CD4-positive, alpha-beta T cell treated with Interleukin-2 at 100 ng/mL for 4 hours (primary cell): ENCODE measurements at places on chromosomes 4 and X.

GRCh38 chr4:153204728-153205648 is 745 bp downstream of the TRIM2 start:
- DNase-seq, result peak; percentile 48

DNA sequence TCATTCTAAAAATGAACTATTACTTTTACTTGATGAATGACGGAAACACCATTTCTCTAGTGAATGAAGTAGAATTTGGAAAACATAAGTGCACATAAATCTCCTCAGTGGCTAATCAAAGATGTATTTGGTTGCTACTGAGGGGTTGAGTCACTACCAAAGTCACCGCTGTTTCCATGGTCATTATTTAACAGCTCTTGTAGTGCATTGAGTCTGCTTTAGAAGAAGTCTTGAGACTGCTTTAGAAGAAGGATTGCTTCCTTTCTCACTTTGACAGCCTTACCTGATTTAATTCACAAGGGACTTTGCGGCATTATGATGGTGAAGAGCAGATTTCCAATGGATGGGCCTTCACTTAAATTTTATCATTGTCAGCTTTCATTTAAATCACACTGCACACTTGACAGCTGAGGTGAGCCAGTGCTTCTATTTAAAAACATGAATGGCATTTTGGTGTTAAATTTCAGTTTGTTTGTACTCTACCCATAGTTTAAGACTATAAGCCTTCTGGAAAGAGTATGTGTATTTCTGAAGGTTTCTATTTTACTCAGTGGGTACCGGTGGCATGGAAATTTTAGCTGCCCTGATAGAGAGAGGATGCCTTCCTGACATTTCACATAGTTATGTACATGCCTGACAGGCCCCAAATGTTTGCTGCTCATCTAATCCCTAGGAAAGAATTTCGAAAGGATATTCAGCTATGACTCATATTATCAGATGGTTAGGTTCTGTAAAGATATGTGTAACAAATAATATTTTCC is 9.5 kb downstream of the ASB5 start:
- DNase-seq, result no peak

- DNase-seq, result no peak
Observed at GRCh38 chrX:20545538-20545937, 278.8 kb upstream of the RPS6KA3 start.

DNA sequence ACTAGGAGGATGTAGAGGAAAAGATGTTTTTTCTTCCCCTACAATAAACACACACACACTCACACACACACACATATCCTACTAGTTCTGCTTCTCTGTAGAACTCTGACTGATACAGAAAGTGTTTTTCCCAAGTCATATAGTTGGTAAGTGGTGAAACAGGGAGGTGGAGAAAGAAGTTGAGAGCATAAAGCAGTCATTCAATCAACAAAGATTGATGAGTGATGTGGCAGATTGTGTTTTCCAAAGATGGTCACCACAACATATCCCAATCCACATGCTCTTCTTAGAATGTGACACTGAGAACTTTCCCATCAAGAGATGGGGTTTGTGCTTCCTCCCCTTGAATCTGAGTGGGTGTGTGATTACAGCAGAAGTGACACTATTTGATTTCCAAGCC is 123.4 kb upstream of the ATP6AP2 start:
- no peak for DNase-seq

GRCh38 chr4:94507708-94508107 is 56.0 kb downstream of the PDLIM5 start:
- DNase-seq, result no peak

GRCh38 chrX:136147976-136148375 is 643 bp downstream of the FHL1 start:
- DNase-seq, result no peak

DNA sequence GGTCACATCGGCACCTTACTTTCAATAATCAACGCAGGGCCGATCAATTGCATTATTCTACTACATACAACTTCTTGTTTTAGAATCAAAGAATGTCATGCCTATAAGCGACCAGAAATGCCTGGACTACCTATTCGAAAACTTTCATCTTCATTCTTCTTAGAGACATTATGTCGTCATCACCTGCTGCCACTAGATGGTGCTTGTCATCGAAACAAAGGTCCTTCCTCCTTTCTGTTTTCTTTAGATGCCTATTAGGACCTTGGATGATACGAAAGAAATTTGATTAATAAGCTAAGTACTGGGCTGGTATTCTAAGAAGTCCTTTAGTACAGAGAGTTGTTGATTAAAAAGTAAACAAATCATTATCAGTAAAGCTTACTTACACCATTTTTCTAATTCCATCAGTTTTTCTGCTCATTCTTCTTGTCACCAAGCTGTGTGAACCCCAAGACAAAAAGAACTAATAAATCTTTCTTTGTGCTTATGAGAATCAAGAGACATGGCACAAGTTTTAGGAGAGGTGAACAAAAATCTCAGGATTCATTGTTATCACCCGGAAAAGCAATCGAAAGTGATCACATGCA is 154.5 kb upstream of the SLC4A4 start:
- DNase-seq, result peak; percentile 68

GRCh38 chr4:81625422-81626417 is 154.0 kb upstream of the RASGEF1B start:
- DNase-seq, result no peak

DNA sequence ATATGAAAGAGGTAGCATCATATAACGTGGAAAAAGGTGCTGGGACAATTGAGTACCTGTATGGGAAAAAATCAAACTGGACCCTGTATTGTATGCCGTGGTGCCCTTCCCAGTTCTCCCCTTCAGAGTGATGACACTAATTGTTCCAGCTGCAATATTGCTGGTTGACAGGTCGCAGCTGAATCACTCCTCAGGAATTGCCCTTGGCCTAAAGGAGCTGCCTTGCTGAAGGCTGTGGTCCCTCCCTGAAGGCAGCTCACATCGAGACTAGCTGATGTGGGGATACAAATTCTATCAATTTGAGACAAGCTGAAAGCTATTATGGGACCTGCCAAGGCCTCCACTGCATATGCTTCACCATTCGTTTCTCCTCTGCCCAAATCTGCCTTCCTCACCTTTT is 39.3 kb upstream of the CXCL8 start:
- DNase-seq, result no peak

GRCh38 chrX:24002792-24003191 is 24.2 kb downstream of the KLHL15 start:
- DNase-seq, result no peak

- DNase-seq, result no peak
Observed at GRCh38 chr4:8090312-8090711, 68.3 kb downstream of the ABLIM2 start.

GRCh38 chr4:83022724-83023450 is 12.1 kb upstream of the COPS4 start:
- no peak for DNase-seq

GRCh38 chrX:134803060-134803459 is 144.8 kb upstream of the PLAC1 start:
- no peak for DNase-seq

DNA sequence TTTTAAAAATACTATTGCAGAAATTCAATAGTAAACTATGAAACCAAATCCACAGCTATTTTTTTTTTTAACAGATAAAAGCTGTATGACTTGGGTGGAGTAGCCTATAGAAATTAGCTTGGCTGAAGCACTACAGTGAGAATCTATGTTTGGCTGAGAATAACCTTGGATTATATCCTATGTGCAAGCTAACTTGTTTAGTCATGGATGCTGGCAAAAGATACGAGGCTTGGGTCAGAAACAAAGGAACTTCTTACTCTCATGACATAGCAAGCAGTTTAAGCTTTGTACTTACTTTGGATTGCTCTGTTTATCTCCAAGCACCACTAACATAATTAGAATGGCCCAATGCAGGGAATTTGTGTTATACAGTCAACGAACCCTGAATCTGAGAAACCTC is 119.2 kb upstream of the GRID2 start:
- DNase-seq, result no peak

DNA sequence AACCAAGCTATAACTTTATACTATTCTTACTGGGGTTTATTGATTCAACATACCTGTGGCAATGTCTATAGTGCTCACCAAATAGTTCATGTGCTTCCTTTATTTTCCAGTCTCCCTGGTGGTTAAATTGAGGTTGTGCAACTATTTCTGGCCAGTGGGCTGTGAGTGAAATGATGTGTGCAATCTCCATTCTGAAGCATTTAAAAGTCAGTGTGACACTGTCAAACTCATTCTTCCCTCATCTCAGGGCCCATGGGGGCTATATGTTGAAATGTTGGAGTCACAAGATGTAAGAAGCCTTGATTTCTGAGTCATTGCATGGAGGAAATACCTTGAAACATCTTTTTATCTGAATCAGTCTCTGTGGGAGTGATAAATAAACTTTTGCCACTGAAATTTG is 414.3 kb upstream of the RPS6KA3 start:
- DNase-seq, result no peak

DNA sequence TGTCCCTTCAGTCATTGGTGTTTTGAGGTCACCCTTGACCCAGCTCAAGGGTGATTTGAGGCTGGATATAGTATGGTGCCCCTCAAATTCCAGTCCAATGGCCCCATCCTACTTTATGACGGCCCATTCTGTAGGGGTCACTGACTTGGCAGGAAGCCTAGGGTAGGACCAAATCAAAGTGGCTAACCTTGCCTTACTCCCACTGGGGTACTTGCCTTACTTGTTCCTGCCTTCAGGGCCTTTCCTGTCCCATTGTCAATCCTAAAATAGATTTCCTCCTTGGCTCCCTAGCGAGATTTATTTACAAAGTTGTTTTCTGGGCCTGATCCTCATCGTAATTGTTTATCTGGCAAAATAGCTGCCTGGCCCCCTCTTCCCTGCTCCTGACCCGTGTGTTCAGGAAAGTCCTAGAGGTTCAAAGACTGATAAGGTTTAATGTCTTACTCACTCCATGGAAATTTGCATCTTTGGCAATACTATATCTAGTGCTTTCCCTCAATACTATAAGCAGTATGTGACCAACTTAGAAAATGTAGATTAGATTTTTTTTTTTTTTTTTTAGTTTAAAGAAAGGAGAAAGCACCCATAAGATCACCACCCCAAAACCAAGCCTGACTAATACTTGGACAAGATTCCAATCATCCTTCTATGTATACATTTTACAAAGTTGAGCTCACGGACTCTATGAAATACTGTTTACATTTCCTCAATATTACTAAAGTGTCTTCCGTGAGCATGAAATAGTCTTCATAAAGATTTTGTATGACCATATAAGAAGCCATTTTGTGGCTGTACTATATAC is 44.8 kb downstream of the MSN start:
- DNase-seq, result no peak

GRCh38 chr4:147617841-147618691 is 869 bp downstream of the TMEM184C start:
- no peak for DNase-seq

DNA sequence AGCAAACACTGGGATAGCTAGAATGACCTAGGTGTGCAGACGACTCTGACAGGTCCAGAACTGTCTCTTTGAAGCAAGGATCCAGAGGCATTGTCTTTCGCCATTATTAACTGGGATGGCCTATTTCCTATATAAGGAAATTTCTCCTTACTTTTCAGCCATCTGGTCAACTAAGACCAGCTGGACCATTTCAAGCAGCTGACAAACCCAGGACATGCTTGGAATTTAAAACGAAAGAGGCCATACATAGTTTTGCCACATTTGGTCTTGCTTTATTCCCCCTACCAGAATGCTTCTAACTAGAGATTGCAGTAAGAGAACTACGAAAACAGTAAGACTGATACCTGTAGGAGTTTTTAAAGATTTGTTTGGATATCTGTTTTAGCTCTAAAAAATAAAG is 87.0 kb downstream of the GLRA2 start:
- DNase-seq, result no peak

DNA sequence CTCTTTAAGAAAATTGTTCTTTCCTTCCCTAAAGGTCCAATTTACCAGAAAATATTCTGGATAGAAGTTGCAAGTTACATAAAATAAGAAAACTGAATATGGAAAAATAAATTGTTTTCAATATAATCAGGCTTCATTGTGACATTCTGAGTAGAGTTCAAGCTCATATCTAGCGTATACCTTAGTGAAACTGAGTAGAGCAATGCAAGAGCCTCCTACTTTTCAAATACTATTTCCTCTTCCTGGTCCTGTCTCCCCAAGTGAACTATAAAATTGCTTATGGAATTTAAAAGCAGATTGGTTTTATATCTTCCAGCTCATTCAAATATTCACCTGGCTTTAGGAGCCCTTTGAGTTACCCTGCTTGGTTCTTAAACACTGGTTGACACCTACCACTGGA is 189.3 kb upstream of the GALNT7 start:
- no peak for DNase-seq
